ENCODE measurements at places on chromosomes 3 and 15. TPM values are rescaled to one million over a fixed set of nuclear protein-coding genes. Genes with fewer than 3 reads are reported as not detected.

PPM1L gene
- 25.3 TPM for total RNA-seq

UROC1 gene
- total RNA-seq = not detected

TMEM40 gene
- total RNA-seq = not detected

NFKBIZ gene
- 225 TPM for total RNA-seq

PLCH1 gene
- 0.28 TPM for total RNA-seq

PEX5L gene
- total RNA-seq = not detected

DNA sequence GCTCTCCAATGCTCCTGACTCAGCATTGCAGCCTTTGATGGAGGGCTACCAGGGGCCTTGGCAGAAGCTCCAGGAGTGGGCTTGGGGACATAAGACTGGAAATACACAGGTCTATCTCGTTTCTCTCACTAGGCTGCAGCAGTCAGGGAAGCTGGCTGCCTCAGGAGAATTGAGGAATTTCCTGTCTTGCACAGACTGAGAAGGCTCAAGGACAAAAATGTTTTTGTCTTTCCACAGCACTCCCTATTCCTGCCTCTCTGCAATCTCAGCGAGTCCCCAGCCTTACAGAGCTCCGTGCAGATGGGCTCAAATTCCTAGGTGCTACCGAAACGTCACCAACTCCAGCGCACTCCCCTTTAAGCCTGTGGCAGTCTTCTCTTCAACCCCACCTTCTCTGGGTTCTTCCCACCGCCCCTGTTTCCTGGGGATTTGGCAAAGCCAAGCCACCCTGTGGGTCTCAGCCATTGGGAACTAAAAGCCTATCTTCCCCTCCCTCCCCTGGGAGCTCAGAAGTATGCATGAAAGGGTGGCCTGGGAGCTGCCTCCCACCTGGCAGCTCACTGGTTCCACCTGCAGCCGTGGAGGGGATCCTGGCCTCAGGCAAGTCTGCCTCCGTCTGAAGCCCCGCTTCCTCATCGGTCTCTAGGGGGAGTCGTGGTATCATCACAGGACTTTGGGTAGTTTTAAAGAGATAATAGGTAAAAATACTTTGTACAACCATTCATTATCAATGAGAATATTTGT lies 322.6 kb upstream of the FRG2C start:
- no peak for DNase-seq

DNA sequence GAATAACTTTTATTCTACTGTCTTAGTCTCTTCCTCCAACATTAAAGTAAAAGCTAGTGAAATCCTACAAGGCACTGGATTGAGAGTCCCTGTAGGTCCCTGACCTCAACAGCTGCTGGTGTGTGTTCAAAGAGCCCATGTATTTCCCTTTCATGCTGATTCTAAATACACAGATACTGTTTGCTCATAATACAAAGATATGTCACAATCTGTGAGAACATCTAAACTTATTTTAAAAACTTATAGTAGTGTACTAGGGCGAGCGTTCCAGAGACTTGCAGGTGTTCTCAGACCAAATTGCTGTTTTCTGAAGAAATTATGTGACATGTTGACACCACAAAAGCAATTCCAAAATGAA lies 145.9 kb upstream of the LIPC start:
- DNase-seq = no peak

DNA sequence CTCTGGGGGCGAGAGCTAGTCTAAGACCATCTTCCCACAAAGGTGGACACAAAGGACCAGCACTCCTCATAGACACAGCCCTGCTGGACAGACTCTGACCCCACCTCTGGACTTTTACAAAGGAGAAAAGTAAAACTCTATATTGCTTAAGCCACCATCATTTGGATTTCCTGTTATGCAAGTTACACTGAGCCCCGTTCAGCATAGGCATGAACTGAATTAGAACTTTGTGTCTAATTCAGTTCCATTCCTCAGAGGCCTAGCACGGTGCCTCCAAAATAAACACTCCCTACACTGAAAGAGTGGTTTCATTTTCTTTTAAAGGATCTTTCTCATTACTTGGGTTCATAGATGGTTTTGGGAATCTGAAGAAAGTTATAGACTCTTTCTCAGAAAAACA lies 79.2 kb upstream of the OCA2 start:
- no peak for DNase-seq

- no peak for DNase-seq
These were observed 48.9 kb upstream of the CPNE4 start for GRCh38 chr3:132083583-132084279.

GRCh38 chr15:43867096-43867495 lies 40.3 kb downstream of the WDR76 start:
- no peak for DNase-seq
